ENCODE measurements at places on chromosomes 12 and 14.

DNA sequence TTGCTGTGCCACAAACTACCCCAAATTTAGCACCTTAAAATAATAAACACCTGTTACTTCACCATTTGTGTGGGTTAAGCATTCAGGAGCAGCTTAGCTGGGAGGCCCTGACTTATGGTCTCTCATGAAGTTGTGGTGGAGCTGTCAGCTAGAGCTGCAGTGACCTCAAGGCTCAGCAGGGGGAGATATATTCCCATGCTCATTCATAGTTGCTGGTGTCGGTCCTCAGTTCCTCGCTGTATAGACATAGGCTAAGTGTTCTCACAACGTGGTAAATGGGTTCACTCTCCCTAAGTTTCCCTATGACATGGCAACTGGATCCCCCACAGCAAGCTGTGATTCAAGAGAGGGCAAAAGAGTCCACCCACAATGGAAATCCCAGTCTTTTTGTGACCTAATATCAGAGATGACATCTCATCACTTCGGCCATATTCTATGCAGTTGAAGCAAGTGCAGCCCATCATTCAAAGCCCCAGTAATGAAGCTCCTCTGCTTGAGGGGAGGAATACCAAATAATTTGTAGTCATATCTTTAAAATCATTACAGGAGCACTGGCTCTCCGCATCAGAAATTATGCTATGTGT, 41.1 kb downstream of the PRB3 start:
- peak; percentile 74 for DNase-seq

- no peak for DNase-seq
Observed at GRCh38 chr12:62843716-62844115, 91.2 kb downstream of the PPM1H start.

DNA sequence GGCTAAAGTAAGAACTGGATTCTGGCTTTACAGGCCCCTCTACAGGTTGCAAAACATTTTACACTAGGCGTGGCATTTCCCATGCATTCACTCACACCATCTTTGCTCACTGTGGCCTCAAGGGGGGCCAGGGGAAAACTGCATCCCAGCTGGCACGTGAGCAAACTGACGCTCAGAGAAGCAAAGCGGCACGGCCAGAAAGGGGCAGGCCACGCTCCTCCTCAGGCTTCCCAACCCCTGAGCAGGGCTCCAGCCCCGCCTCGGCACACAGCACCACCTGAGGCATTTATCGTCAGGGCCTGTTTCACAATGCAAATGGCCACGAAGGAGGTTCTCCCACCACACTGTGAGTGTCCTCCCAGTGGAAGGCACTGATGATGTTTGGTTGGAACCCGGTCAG, 90.8 kb downstream of the BCL11B start:
- no peak for DNase-seq

DNA sequence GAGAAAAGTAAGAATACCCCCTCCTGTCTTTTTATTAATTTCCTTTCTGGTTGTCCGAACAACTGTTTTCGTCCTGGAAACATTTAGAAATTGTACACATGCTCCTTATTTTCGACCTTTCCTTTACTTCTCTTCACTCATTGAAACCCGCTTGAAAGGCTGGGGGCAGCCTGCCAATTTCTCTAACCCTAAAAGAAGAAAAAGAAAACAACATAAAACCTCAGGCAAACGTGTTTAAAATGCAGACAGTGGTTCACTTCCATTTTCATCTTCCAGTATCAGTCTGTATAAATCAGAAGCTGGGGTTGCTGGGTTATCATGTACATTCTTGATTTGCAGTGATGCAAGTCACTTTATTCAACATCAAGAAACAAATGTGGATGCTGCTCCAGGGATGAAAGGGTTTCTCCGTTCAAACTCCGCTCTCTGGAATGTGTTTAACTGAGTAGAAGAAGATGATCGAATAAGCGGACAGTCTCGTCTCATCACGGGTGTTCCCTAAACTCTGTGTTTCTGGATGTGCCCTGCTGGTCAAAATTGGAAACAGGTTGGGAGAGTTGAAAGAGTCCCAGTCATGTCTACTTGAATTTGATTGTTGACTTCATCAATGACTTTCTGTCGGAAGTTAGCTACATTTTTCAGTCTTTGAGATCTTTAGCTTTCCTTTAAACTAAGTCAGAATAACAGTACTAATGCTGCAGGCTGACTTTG, 1042.2 kb downstream of the BCL11B start:
- no peak for DNase-seq

- no peak for DNase-seq
Observed at GRCh38 chr14:99260116-99260515, 11.9 kb downstream of the BCL11B start.

DNA sequence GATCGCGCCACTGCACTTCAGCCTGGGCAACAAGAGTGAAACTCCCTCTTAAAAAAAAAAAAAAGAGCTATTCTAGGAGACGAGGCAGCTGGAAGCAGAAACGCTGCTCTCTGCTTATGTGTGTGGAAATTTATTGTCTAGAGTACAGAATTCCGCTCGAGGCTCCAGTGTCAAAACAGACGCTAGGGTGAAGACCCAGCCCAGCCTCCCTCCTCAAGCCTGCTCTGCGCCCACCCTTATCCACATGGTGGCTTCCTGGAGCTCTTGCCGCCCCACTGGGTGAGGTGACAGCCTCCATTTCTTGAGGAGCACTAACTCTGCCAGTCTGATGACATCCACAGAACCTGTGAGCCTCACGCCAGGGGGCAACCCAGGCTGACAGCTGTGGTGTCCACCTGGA, 49.5 kb upstream of the DLK1 start:
- DNase-seq, result no peak

DNA sequence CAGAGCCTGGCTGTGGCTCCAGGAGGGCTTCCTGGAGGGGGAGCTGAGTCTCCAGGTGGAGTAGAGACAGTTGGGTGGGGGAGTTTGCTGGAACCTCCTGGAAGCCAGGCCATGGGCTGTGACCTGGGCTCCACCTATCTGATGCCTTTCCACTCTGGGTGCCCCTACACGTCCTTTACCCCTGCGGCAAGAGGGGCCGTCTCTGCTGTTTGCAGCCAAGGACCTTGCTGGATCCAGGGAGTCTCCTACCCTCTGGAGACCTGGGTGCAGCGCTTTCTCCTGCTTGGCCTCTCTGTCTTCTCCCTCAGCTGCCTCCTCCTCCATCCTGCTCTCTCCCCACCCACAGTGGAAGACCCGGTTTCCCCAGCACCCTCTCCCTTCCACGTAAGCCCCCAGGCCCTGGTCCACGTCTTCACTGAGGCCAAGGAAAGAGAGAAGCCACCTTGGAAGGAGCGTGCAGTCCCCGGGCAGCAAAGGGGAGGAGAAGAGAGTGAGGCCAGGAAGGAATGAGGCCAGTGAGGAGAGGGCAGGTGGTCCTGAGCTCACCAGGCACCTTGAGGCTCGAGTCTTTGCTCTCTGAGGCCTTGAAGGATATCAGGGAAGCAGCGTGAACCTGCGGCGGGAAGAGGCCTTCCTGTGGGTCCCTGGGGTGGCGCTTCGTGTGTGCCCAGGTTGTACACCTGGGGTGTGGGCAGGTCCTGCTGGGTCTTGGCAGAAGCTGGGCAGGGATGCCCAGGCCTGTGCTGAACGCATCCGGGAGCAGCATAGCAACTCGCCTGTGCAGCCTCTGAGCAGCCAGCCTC, 294.3 kb upstream of the RTL1 start:
- DNase-seq, result no peak

GRCh38 chr12:53213348-53213747, 6.3 kb upstream of the ITGB7 start:
- peak; percentile 67 for DNase-seq

- DNase-seq, result peak; percentile 3
Observed at GRCh38 chr12:45914090-45914489, 76.3 kb downstream of the SCAF11 start.
